Mammary epithelial cell (primary cell): ENCODE measurements at places on chromosomes 11 and 22.

DNA sequence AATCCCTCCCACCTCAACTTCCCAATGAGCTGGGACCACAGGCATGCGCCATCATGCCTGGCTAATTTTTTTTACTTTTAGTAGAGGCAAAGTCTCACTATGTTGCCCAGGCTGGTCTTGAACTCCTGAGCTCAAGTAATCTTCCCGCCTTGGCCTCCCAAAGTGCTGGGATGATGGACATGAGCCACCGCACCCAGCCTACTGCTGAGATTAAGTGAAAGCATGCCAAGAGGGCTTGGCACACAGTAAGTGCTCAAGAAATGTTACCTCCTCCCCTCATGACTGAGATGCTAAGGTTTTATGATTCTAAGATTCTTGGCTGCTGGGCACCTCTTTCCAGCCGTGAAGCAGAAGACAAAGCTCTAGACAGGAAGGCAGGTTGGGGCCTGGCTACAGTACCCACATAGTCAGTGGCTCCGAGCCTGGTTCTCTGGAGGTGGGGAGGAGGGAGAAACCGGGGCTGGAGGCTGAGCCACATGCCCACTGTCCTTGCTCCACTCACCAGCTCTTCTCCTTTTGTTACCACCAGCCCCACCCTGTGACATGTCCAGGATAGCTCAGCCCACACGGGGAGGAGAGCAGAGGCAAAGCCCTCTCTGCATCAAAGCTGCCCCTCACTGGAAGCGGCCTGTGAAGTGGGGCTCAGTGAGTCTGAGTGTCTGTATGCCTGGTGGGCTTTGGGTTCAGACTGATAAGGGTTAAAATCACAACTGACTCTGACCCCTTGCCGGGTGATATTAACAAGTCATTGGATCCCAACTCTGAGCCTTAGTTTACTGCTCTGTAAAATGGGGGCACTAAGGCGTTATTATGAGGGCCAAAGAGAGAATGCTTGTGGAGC is 12.9 kb downstream of the ARHGEF17 start:
- peak; percentile 40 for DNase-seq

GRCh38 chr22:33303099-33303498 is 244.9 kb upstream of the SYN3 start:
- no peak for DNase-seq

DNA sequence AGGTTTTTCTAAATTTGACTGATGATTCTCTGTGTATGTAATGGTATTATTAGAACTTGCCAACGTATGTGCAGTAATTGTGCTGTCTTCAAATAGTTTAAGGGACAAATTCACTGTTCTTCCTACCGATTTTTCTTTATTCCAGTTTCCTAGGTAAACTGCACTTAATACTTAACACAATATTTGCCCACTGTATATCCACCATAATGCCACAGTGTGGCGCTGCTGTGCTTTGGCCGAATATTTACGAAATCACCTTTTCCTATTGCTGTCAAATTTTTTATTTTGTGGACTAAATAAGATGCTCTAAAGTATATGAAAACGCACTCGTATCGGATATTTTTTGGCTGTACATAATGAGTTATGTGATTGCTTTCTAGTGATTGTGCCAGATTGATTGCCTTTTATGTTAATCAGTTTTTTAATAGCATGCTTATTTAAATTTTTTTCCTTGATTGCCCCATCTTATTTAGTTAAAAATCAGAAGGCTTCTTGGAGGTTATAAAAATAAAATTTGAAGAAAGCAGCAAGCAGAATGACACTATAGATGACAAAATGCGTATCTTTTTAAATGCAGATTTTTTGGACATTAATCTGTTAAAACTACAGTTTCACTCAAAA is 10.5 kb downstream of the AASDHPPT start:
- DNase-seq: peak; percentile 37

- no peak for DNase-seq
These were observed 32.1 kb downstream of the SERPIND1 start for GRCh38 chr22:20805972-20806471.

DNA sequence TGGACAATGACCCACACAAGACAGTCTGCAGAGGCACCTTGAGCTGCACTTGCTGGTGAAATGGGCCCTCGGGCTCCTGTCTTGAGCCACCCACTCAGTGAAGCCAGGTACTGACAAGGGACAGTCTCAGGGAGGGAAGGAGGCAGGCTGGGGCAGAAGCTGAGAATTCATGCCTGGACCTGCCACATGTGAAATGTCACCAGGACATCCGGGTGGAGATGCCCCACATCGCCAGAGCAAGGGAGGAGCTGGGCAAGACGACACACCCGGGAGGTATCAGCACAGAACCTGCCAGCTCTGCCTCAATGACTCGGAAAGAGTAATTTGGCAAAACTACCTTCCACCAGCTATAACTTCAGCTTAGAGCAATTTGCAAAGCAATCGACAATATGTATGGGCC is 23.5 kb downstream of the CPT1A start:
- DNase-seq: peak; percentile 61

- no peak for DNase-seq
These were observed 85.3 kb downstream of the CACNA1I start for GRCh38 chr22:39655831-39656230.

DNA sequence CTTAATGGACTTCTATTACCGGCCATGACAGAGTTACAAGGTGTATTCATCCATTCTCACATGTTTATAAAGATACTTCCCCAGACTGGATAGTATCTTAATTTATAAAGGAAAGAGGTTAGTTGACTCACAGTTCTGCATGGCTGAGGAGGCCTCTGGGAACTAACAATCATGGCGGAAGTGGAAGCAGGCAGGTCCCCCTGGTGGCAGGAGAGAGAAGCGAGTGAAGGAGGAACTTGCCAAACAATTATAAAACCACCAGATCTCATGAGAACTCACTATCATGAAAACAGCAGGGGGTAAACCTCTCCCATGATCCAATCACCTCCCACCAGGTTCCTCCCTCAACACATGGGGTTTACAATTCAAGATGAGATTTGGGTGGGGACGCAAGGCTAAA is 170.0 kb upstream of the PDGFD start:
- DNase-seq: no peak

DNA sequence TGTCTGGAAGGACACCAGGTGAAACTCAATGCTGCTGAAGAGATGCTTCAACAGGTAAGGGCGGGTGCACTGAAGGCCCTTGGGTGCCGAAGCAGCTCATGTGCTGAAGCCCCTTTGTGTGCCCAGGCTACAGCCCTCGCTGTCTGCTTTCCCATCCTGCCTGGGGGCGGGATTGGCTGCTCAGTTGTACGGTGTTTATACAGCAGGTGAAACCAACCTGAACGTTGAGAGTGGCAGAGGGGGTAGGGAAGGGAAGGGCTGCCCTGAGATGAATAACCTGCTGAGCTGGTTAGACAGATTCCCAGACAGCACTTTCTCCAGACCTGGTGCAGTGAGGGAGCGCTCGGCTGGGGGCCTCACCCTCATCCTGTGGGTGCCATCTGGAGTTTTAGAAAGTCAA is 75.7 kb downstream of the CYB5R2 start:
- peak; percentile 92 for DNase-seq

DNA sequence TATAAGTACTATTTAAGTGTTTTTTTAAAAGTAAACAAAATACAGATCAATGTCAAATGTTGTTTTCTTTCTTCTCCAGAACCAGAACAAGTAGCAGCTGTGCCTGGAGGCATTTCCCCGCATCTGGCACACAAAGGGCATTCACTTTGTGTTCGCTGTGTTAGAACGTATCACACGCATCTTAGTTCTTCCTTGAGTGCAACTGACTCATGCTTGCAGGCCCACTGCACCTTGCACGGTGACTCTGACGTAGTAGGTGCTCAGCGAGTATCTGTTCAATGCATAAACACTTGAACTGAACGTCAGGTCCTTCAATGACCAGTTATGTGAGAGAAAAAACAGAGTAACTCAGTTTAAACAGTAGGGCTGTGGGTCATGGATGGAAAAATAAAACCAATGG is 3.5 kb downstream of the IFT27 start:
- DNase-seq: no peak

DNA sequence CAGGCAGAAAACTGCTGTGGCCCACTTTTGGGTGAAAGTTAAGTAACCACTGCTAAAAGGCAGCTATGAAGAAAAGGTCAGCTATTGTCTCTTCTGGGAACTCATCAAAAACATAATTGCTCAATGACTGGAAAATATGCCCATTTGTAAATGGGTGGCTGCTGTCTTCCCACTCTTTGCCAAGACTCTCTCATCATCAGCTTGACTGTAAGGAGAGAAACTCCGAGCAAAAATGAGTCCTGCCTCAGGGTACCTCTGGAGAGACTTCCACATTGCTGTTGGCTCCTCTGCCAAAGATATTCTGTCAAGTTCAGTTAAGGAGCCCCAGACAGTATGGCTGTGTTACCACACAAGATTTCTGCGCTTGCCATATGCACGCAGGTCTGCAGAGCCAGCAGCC is 138.7 kb downstream of the BBOX1 start:
- DNase-seq: no peak

DNA sequence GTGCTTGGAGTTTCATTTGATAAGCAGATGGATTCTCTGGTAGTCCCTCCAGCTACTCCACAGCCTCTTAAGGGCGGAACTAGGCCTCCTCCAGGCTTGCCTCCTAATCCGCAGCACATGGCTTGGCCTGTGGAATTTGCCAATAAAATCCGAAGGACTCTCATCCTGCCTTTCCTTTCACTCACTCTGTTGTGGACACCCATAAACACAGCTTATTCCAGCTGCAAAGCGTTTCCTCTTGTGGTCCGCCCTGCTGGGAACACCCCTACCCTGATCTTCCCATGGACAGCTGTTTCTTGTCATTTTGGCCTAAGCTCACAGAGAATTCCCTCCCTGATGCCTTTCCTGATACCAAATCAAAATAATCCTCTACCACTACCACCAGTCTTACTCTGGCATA is 546.2 kb downstream of the NTM start:
- DNase-seq: no peak

DNA sequence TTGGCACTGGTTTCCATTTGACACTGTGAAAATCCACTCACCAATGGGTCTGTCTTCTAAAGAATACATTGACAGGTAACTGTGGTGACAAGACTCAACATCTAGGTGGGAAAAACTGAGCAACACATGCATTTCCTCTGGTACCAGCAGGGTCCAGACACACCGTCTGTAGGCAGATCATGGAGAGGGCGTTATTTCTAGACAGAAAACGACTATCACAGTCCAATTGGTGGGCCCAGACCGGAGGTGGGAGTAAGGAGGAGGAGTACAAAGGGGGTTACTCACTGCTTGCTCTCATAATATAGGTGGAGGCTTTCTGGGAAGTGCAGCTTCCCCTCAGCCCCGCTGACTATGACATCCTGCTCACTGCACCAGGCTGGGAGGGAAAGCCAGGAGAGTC is 9.9 kb downstream of the OVCH2 start:
- DNase-seq: no peak

DNA sequence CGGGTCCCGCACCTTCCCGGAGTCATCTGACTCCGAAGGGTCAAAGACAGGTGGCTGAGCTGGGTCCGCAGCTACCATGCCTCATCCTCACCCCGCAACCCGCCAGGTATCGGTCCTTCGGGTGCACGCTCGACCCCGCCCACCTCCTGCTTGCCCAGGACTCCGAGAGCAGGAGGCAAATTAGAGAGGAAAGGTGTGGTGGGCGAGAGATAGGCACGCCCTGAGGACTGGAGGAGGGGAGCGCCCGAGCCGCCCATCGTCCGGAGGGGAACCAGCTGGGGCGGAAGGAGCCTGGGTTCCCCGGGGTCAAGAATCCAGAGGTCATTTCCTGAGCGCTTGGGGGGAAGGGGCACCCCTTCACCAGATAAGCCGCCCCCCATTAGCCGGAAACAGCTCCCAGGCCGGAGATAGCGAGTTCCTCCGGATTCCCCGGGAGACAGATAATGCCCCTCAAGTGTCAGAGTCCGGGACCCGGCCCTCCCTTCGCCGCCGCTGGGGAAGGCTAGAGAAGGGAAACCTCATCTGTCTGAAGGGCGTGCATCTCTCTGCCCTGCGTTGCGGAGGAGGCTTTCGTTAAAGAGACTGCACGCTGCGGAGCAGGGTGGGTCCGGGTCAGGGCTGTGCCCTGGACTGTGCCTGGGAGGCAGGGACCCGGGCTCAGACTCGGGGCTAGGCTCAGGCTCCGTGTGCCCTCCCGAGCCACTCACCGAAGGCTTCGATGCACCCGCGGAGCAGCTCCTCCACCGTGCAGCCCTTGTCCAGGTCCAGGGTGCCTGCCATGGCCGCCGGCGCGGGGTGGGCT is 1.7 kb downstream of the RASGRP2 start:
- DNase-seq: no peak

DNA sequence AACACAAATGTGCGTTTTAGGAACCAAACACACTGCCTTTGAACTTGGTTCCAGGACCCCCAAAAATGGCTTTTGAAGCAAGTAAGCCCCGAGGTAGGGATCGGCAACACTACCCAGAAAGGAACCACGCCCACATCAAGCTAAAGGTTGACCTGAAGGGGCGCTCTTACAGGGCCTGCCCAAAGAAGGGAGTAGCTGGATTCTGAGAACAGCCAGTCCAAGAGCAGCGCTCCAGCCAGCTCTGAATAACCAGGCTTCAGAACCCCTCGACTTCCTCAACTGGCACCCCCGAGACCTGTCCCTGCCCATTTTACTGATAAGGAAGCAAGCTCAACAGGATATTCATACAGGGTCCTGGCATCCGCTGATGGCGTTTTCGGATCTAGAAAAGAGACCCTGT is 18.9 kb upstream of the MOB2 start:
- no peak for DNase-seq

GRCh38 chr22:37972527-37972926 is 11.8 kb downstream of the SOX10 start:
- DNase-seq: no peak

GRCh38 chr11:33930317-33931021 is 38.6 kb upstream of the LMO2 start:
- no peak for DNase-seq

- DNase-seq: no peak
These were observed 27.0 kb downstream of the RBMXL2 start for GRCh38 chr11:7115780-7116179.

- DNase-seq: no peak
These were observed 77.2 kb downstream of the PRR5L start for GRCh38 chr11:36373016-36374010.

DNA sequence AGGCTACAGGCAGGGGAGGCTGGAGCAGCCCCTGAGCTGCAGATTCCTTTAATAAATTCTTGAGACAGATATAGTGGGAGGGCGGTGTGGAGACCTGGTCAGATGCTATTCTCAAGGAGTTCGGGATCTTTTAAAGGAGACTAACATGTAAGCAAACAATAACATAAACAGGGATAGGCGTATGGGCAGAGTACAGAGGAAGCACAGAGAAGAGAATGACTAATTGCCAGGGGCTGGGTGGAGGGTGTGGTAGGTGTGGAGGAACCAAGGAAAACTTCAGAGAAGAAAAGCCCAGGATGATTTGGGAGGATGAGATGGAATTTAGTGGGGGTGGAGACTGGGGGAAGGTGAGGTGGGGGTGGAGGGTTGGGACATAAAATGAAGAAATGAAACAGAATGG is 9.7 kb upstream of the HEPHL1 start:
- peak; percentile 85 for DNase-seq

GRCh38 chr11:110830747-110831146 is 118.5 kb upstream of the ARHGAP20 start:
- no peak for DNase-seq

GRCh38 chr22:27372969-27373670 is 428.4 kb downstream of the MN1 start:
- no peak for DNase-seq

GRCh38 chr22:19499236-19499879 is 19.6 kb downstream of the CDC45 start:
- no peak for DNase-seq

GRCh38 chr22:45880716-45881523 is 96.0 kb downstream of the WNT7B start:
- no peak for DNase-seq
